Renal pelvis (tissue), 12 donors: ENCODE measurements at places on chromosomes 6 and 20. TPM values are rescaled to one million over a fixed set of nuclear protein-coding genes. Genes with fewer than 3 reads are reported as not detected.

DNA sequence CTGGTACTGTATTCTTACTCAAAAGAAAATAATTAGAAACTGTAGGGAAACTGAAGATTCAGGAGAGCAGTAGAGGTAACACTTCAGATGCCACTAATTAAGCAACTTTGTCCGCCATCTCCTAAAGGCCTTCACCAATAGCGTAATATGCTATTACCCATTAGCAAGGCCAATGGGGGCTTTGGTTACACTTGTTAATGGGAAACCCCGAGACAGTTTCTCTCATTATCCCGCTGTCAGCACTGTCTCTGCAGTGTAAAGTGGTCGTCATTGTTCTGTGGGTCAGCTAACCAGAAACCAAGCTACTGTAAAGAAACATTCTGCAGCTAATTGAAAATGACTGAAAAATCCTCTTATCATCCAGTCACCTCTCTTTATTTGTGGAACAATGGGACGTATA is 468.0 kb upstream of the POU3F2 start:
- no peak for DNase-seq

GRCh38 chr20:33296206-33296605 is 13.2 kb downstream of the BPIFB1 start:
- no peak for DNase-seq

GRCh38 chr6:145882121-145882531 is 67.5 kb upstream of the FBXO30 start:
- DNase-seq = no peak

GRCh38 chr20:58569241-58570125 is 54.3 kb upstream of the APCDD1L start:
- no peak for DNase-seq

GRCh38 chr6:52547647-52548352 is 29.1 kb downstream of the TRAM2 start:
- no peak for DNase-seq

DNA sequence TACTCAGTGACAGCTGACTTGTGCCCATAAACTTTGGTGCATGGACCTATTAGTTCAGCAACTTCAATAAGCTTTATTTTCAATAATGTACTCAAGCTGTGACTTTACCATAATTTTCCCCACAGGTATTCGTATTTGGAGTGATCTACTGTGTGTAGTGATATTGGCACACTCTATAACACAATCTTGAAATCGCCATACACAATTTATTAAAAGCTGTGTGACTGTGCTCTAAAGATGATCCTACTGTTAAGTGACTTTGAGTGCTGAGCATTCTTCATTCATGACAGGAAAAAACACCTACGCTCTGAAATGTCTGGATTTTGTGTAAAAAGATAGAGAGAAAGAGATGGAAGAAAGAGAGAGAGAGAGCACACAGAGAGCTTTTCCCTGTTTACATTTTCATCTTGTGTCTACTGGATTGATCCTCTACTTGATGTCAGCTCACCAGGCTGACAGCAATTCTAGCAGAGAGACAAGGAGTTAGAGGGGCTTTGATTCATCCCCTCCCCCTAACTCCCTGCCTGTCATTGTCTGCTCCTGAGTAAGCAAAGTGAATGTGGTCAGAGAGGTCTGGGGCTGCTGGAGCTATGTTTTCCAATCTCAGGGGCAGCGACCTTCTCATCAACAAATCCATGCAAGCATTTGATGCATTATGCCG is 538.7 kb upstream of the POU3F2 start:
- no peak for DNase-seq

GRCh38 chr6:38307740-38308139 is 332.0 kb downstream of the BTBD9 start:
- DNase-seq = no peak

DNA sequence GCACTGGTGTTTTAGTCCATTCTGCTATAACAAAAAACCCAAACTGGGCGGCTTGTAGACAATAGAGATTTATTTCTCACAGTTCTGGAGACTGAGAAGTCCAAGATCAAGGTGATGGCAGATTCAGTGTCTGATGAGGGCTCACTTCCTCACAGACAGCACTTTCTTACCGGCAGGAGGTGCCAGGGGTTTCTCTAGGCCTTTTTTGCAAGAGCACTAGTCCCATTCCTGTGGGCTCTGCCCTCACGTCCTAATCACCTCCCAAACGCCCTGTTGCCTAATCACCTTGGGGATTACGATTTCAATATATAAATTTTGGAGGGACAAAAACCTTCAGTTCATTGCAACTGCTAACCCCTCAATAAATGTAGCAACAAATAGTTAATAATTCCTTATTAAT is 140.0 kb upstream of the SGK1 start:
- DNase-seq = no peak

DNA sequence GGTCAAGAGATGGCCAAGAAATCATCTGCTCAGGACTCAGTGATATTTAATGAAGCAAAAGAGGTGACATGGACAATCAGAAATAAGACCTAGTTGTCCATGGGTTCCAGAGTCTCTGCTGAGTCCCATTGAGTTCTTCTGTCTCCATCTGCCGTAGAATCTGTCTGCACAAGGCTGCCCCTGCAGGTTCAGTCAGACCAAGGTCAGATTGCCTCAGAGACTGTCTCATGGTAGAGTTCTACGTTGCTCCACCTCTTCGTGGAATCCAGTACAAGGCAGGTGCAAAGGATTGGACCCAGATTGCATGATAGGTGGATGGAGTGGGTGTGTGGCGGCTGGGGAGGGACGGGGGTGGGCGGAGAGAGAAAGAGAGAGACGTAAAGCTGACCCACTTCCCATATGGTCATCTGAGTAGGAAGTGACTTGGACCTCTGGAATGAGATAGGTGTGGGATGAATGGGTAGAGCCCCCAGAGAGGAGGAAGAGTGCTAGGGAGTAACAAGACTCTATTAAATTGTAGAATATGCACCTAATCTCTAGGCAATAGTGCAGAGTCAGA is 75.3 kb downstream of the SOBP start:
- no peak for DNase-seq

- DNase-seq = no peak
These were observed 231.7 kb upstream of the EXOC2 start for GRCh38 chr6:924661-925060.

DNA sequence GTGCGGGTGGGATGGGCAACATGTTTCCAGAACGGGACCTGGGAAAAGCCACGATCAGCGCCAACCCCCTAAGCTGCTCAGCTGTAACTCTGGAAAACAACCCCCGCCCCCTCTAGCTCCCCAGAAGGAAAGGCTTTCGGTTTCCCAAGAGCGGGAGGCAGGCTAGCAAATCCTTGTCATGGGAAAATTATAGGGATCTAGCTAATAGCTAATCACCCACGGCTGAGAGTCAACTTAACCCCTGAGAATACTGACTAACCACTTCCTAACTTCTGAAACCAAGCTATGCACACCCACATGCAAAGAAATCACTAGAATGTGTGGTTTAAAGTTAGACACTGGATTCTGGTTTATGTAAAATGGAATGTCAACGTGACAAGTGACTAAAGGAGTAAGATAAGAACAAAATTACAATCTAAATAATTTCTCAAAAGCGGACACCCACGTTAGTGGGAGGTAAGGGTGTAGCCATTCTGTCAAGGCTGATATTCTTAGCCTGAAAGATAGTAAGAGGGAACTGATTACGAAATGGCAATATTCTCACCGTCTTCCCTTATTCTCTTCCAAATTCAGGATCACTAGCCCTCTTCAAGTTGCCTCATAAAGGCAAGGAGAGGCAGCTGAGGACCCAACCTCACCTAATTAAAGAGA is 20.1 kb downstream of the JAG1 start:
- DNase-seq = no peak

DNA sequence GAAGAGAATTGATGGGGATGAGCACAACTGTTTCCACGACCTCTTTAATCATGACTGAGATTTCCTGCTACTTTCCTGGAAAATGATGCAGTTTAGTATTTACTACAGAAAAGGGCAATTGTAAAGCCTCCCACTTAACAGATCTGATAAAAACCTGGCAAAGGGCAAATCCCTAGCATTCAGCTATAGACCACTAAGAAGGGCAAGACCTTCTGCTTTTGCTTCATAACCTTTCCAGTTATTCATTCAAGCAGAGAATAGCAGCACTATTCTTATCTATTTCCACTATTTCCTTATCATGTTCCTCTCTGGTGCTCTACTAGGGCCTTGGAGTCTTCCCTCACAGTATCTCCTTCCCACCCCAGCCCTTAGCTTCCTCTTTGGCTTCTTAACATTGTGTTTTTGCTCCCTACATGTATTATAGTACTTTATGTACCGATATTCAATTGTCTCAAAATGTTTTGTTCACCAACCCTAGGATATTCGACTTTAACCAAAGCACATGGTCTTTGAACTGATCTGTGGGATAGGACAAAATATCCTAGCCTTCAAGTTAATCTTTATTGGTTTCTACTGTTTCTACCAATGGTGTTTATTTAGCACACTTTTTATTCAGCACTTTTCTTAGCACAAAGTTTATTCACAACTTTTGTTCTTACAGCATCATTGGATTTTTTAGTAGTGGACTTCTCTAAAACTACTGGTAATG is 32.7 kb upstream of the MANEA start:
- no peak for DNase-seq

GRCh38 chr6:136792410-136793262 is at the start of gene MAP3K5:
TSS of gene MAP3K5 (minus strand) at chr6:136792477. CDS start at chr6:136792157, 320 bp downstream.
- peak; percentile 87 for DNase-seq

GRCh38 chr6:106581468-106581867 is 47.8 kb downstream of the RTN4IP1 start:
- DNase-seq = no peak

TRAPPC3L gene
- polyA plus RNA-seq = 0.39 TPM

DNA sequence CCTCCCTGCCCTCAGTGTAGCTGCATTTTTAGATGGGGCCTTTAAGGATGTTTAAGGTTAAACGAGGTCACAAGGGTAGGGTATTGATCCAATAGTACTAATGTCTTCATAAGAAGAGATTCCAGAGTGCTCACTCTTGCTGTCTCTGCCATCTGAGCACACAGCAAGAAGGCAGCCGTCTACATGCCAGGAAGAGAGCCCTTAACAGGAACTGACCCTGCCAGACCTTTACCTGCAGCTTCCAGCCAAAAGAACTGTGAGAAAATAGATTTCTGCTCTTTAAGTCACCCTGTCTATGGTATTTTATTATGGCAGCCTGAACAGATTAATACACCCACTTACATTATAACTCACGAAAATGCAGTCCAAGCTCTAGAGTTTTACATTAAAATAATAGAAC is 685.3 kb upstream of the MARCKS start:
- no peak for DNase-seq

ERVFRD-1 gene
- 0.20 TPM for polyA plus RNA-seq

GRCh38 chr6:14695579-14695978 is 550.3 kb upstream of the JARID2 start:
- DNase-seq = no peak
